ENCODE measurements at places on chromosomes 16 and 17.

DNA sequence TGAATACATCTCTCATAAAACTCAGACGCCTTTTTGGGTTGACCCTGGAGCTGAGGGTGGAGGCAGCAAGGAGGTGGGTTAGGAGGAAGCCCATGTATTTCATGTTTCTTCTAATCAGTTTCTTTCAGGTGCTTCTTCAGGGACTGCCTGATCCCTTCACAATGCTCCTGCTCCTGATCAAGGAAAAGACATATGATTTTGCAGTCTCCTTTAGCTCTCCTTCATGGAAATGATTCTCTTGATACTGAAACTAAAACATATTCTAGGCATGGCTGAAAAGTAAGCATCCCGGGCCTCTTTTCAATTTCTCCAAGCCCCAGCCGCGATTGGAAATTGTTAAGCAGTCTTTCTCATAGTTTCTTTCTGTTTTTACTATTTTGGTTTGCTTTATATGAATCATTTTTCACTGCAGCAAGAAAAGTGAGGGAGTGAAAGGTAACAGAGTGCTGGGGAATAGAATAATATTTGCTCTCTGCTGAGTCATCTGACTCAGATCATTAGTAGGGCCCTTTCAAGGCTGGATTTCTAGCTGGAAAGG lies 730.7 kb downstream of the CDH11 start:
- no peak for DNase-seq

DNA sequence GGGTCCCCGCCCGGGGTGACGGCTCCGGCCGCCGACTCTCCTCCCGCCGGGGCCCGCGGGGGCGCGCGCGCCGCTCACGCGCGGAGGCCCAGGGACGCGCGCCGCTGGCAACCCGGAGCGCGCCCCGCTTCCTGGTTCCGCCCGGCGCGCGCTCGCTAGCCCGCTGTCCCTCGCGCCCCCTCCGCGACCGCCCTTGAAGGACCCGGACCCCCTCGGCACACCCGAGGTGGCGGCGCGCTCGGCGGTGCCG lies at the start of gene STAT5B:
Gene STAT5B (minus strand): TSS at position 33 of the 250 bp plus-strand sequence. CDS start 44,264 bp downstream, outside the sequence.
- DNase-seq = peak; percentile 82

DNA sequence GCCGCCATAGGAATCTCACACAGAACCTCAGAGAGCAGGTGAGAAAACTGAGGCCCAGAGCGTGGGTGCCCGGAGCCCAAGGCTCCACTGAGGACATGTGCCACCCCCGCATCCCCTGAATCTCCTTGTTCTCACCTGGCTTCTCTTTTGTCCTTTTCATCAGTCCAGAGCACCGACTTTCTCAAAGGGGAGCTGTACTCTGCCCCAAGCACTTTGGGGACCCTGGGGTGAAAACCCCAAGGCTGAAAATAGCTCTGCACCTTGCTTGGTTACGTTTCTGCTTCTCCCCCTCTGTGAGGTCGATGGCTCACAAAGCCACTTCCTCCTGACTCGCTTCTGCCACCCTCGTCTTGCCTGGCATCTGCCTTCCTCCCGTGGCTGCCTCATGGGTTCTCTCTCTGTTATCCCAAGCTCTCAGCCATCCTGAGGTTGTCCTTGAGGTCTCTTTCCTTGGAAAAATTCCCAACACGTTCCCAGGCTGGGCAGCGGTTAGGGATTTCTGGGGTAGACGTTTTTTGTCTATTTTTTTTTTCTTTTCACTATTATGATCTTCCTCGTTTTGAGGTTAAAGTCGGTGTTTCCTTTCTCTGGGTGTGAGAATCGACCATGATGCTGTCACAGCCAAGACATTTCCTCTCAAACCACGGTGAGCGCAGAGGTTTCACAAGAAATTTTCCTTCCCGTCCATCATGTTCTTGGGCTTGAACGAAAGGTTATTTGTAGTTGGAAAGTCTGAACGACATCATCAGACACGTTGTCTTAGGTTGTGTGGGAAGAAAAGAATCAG lies 37.2 kb downstream of the IRF8 start:
- DNase-seq = peak; percentile 63

- DNase-seq = no peak
These were observed 4.5 kb upstream of the CCL14 start for GRCh38 chr17:35991075-35991474.

DNA sequence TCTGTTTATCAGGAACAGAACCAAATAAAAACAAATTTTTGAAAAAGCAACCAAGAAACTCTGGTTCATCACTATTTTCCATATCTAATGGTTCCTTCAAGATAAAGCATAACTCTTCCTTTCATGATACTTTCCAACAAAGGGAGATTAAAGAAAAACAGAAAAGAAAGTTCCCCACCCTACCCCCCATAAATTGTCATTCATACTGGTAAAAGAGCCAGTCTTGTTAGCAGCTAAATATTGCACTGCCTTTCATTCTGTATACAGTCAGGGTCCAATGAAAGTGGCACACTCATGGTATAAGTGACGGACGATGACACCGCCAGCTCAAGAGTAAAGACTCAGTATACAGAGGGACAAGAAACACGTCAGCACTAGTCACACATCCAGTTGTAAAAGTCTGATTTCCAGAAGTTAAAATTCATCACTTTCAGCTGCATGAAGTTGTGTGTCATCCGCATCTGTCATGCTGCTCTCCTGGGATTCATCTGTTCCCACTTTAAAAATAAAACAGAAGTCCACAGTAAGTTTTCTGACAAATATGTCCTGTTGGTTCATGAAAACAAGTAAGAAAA lies 68.5 kb downstream of the CDC27 start:
- no peak for DNase-seq

GRCh38 chr17:68184816-68185436 lies 62.9 kb upstream of the AMZ2 start:
- no peak for DNase-seq

Measured in inflammatory macrophage (primary cell).